ENCODE measurements at places on chromosomes 12 and 14. TPM values are rescaled to one million over a fixed set of nuclear protein-coding genes. Genes with fewer than 3 reads are reported as not detected.

Gene LRFN5
- total RNA-seq = 3.6 TPM

Gene PLA2G1B
- not detected for total RNA-seq

DNA sequence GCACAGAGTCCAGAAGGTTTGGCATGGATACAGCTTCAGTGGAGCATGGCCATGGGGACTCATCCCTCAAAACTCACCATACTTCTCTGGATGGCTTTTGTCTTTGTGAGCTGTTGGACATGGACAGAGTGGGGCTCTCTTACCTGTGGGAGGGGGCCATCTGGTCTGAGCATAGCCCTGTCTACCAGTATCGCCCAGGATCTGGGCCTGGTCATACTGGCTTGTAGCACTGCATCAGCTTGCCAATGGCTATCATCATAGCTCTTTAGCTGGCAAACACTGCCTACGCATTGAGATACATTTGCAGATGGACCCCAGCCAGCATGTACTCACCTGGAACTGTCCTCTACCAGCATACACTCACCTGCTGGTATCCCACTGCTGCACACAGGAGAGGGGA is 975.2 kb upstream of the NOVA1 start:
- no peaks in the 10 kb centered on the region for H3K36me3 ChIP-seq
- no peaks in the 10 kb centered on the region for H3K4me1 ChIP-seq
- no peaks in the 10 kb centered on the region for H3K27me3 ChIP-seq
- DNase-seq = no peak

DNA sequence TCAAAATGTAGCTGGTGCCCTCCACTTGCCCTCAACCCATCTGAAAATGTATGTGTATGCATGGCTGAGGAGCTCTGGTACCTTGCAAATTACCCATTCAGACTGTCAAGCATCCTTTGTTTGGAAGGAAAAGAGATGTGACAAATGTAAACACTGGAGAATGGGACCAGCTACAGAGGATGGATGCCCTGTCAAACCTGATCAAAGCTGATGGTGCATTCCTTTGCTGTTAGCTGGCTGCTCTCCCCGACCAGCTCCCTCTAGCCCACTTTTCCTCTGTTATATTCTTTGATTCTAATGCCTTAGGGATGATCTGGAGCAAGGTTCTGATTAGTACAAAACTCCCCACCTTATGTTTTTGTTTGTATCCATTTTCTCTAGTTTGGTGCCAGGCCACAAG is 310.3 kb downstream of the C12orf75 start:
- no peak overlapping the region for H3K27ac ChIP-seq
- H3K27me3 ChIP-seq = no peaks in the 10 kb centered on the region
- no peaks in the 10 kb centered on the region for H3K4me1 ChIP-seq
- no peaks in the 10 kb centered on the region for H3K36me3 ChIP-seq

- H3K27me3 ChIP-seq = no peaks in the 10 kb centered on the region
- H3K4me1 ChIP-seq = no peaks in the 10 kb centered on the region
- no peak overlapping the region for H3K27ac ChIP-seq
- no peak overlapping the region for H3K4me3 ChIP-seq
- DNase-seq = no peak
Measured at GRCh38 chr14:38175658-38176057, 32.0 kb upstream of the SSTR1 start.

DNA sequence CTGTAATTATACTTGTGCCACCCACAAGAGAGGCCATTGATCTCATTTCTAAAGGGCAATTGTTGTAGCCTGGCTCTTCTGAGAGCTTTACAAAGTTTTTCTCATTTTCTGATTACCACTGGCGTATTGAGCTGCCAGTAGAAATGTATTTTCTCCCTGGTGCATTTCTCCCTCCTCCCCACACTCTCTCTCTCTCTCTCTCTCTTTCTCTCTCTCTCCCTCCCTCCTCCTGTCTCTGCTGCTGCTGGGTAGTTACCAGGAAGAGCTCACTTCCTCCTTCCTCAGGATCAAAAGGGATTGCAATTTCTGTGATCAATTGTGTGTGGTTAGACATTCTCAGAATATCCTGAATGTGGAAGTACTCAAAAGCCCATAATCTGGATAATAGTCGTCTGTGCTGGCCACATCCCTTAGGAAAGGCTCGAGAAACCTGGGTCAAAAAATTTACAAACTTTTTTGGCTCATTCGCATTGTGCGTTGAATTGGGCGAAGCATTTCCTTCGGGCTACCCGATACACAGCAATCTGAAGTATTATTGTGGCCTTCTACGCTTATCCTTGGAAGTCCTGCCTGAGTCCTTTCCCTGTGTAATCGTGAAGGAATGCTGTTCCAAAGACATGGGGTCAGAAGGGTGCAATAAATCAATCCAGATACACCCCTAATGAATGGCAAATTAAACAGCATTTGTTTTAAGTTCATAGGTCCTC is 254.8 kb downstream of the MSRB3 start:
- H3K4me3 ChIP-seq = no peak overlapping the region
- no peaks in the 10 kb centered on the region for H3K36me3 ChIP-seq
- DNase-seq = peak; percentile 52
- peak overlapping the region; percentile 83 for H3K27ac ChIP-seq
- H3K4me1 ChIP-seq = peaks cover 44% of the 10 kb centered on the region
- no peaks in the 10 kb centered on the region for H3K27me3 ChIP-seq

DNA sequence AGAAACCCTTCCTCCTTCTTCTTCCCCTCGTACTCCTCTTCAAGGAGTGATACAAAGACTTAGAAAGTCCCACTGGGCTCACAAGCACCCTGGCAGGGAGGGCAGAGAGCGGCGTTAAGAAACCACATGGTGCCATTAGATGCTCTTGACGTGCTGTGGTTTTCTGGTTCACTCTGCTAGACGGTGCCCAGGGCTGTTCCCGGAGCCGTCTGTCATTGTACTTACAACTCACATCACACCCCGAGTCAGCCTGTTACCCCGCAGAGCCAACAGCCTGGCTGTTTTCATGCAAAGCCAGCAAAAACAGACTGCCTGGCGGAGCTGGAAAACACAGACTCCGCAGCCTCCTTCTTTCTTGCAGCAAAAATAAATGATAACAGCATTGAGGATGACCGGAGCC is 232.6 kb upstream of the TBX3 start:
- DNase-seq = no peak
- H3K4me3 ChIP-seq = no peak overlapping the region
- peaks cover 23% of the 10 kb centered on the region for H3K4me1 ChIP-seq
- H3K27ac ChIP-seq = no peak overlapping the region

Data from IMR-90 (cell line).